ENCODE measurements at places on chromosomes 1 and 21.
A peak's percentile ranks its signal among the peaks of the same experiment; 100 is the strongest.

DNA sequence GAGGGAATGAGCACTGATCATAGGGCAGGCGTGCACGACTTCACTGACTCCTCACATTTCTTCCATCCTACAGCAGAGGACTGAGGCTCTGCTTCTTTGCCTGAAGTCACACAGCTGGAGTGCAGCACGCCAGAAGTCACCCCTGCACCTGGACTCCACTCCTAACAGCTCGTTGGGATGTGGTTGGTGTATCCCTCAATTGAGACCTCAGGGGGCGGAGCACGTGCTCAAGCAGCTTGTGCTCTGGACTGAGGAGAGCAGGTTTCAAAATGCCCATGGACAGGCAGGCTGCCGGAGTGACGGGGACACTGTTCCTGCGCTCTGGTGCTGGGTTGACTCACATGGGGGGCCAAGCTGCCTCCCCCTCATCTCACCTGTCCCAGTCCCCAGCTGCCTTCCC lies 13.9 kb downstream of the CHIT1 start:
- no peak for DNase-seq

DNA sequence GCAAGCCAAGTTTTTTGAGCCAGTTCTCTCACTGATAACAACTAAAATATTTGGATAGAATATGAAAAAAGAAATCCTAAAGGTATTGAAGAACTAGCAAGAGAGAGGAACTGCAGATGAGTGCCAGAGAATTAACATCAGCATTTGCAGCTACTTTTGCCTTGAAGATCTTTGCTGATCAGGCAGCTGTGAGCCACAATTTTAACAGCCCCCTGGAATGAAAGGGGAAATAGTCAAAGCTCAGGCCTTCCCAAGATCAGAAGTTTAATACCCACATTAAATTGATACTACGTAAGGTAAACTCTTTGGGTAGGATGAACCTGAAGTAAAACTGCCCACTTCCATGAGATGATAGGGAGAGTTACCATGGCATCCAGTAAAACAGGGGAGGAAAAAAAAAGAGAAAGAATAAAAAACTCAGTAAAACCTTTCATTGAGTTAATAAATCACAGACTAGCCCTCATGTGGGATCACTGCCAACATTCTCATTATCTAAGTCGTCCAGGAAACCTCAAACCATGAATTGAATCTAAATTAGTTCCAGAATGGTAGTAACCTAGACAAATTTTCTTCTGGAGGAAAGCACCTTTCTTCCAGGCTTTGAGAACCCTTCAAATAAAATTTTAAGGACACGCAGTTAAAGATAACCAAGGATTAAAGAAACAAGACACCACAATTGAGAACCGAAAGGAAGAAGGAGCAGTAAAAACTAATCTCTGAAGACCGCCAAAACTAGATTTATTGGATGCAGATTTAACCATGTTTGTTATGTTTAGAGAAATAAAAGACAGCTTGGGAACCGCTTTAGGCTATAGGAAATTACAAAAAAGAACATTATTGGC lies 28.3 kb downstream of the SCP2 start:
- peak; percentile 68 for DNase-seq

- DNase-seq, result peak; percentile 27
These were observed 576.5 kb upstream of the PLXNA2 start for GRCh38 chr1:208820580-208821212.

GRCh38 chr1:116152950-116153691 lies 41.9 kb downstream of the MAB21L3 start:
- no peak for DNase-seq

DNA sequence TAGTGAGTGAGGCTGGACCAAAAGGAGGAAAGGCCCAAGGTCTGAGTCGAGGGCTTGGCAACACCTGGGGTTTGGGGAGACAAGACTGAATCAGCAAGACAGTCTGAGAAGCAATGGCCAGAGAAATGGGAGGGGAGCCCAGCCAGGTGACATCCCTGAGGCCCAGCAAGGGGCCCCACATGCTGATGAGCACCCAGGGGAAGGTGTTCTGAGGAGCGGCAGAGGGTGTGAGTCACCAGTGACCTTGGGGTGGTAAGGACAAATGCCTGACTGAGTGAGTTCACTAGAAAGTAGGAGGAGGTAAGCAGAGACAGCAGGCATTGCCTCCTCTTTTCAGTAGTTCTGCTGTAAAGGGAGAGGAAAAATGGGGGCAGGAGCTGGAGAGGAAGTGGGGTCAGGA lies 192.4 kb upstream of the GALNT2 start:
- no peak for DNase-seq

- no peak for DNase-seq
These were observed 6.3 kb upstream of the FOXD2 start for GRCh38 chr1:47431534-47431933.
